Dermis blood vessel endothelial cell (primary cell): ENCODE measurements at places on chromosomes 6 and 20. TPM values are rescaled to one million over a fixed set of nuclear protein-coding genes. Genes with fewer than 3 reads are reported as not detected.
A peak's percentile ranks its signal among the peaks of the same experiment; 100 is the strongest.

- no peak for DNase-seq
Observed at GRCh38 chr6:69370763-69371162, 426.0 kb downstream of the LMBRD1 start.

Gene MYT1
- not detected in 2 replicates for total RNA-seq

GRCh38 chr6:14918200-14918907, 327.5 kb upstream of the JARID2 start:
- no peak for DNase-seq

DNA sequence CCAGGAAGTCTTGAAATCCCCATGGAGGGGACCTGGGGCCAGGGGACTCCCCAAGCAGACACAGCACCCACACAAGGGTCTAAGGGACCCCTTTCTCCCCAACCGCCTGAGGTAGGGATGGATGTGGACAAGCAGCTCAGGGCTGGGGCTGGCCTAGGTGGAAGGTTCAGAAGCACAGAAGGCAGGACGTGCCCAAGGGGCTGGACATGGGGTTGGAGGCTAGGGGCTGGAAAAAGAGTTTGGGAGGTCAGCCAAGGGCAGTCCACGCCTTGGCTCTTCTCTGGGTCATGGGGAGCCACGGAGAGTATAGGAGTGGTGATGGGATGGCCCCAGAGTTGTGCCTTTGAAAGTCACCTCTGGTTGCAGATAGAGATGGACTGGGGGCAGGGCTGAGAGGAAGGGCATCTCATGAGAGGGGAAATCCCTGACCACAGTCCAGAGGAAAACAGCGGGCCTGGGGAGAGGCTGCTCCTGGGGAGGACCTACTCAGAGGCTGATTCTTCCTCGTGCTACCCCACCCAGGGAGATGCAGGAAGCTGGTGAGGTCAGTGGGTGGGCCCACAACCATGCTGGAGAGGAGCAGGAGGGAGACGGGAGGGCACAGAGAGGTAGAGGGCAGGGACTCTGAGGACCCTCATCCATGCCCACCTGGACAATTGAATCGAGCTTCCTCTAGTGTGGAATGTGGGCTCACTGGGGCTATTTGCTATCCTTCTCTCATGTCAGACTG, 2.5 kb upstream of the HSPA12B start:
- DNase-seq: no peak

Gene PLG
- not detected in 2 replicates for total RNA-seq

- DNase-seq: no peak
Observed at GRCh38 chr6:75499640-75500039, 6.0 kb upstream of the FILIP1 start.

GRCh38 chr20:34947336-34947735, 8.3 kb downstream of the GSS start:
- DNase-seq: no peak

Gene SLC18B1
- 7.7 and 11.2 TPM in 2 replicates for total RNA-seq

Gene ETV7
- total RNA-seq: 0.09 and 0.17 TPM in 2 replicates

Gene SLC22A2
- total RNA-seq: not detected in 2 replicates

DNA sequence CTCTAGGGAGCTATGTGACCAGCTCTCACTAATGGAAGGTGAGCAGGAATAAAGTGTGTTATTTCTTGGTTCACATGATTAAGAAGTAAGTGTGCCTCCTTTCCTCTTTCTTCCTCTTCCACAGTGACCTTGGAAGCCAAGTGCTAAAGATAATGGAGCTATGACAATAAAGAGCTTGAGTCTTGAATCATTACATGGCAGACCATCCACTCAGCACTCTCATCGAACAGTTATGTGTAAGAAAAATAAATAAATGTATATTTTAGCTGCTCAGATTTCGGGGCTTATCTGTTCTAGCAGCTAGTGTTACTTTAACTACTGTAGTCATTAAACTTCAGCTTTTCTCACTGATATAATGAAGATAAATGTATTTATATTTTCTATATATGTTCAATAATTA, 72.9 kb downstream of the HDGFL1 start:
- no peak for DNase-seq

Gene TCF19
- 15.8 and 39.1 TPM in 2 replicates for total RNA-seq

GRCh38 chr6:146123616-146124015, 94.8 kb downstream of the GRM1 start:
- DNase-seq: no peak

- peak; percentile 46 for DNase-seq
Observed at GRCh38 chr6:116370760-116371119, at the start of gene DSE. Gene DSE (plus strand): TSS chr6:116370947. CDS start chr6:116399251, 28,304 bp downstream.

Gene OR12D3
- total RNA-seq: not detected in 2 replicates

Gene KCNK5
- 0.17 TPM in 1 of 2 replicates, not detected in the other for total RNA-seq

GRCh38 chr6:70686548-70687133, 19.0 kb downstream of the SMAP1 start:
- peak; percentile 66 for DNase-seq

Gene MUCL3
- not detected in 2 replicates for total RNA-seq

GRCh38 chr6:158060455-158061360, 79.0 kb downstream of the SYNJ2 start:
- peak; percentile 94 for DNase-seq

DNA sequence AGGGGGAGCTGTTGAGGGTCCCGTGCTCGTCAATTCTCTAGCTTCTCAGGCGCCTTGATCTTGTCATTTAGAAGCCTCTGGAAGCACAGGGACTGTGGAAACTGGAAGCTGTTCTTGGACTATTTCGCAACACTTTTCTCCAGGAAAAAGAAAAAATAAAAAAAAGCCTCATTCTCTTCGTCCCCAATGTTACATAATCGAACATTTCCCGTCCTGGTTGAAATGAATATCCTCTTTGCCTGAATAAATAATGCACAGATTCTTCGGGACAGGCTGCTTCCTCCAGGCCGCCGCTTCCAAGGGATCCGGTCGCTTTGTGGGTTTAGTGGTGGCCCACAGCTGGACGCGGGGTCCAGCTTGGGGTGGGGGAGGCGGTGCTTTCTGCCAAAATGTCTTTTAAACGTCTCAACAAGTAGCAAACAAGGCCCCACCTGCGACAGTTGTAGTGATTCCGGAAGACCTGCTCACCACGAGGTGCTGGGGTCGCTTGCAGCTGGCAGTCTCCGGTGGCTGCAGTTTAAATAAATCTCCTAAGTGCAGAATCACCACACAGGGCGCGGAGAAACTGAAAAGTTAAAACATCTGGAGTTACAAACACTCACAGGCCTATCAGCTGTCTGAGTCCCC, 125.9 kb upstream of the ESR1 start:
- peak; percentile 19 for DNase-seq

DNA sequence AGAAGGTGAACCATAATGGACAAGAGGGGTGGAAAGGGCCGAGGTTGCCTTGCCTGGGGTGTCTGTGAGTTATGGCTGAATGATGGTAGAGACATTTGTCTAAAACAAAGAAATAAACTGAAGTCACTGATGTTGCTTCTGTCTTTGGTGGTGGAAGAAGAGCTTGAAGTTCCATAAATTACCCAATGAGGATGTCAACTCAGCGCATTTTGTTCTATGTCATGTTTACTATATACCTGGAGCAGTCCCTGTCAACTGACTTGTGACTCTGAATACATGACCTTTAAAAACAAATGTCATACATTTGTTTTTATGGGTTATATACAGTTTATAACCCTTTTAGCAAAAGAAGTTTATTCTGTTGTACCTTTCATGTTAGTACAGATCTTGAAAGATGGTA, 2.0 kb downstream of the EFHC1 start:
- DNase-seq: no peak

DNA sequence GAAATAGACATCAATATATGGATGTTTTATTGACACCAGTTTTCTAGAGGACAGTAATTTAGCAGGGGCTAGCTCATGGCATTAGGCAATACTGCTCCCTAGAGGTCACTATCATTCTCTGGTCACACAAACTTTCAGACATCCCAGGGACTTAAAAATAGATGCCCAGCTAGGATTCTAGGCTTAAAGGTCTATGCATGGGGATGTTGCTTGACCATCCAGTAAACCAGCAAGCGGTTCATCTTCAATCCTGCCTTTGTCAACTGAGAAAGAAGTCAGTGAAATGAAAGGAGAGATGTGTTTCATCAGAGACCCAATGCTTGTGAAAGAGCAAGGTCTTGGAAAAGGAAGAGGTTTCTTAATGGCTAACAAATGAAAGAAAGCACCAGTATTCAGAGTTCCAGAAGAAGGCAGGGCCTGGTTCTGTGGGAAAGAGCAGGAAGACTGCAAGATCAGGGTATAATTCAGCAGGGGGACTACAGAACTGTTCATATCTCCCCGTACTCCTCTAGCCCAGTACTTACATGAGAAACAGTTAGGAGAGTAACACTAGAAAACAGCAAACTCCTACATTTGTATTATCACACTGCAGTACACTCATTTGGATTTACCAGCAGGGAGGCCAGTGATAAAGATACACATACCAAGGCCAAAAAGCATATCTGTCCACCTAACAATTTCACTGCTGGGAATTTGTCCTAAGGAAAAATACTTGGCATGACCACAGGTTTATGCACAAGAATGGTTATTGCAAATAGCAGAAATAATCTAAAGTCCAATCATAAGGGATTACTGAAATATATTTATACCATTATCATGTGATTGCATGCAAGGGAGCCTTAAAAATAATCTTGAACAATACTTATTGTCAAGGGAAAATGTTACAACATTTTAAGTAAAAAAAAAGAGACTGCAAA, 151.4 kb upstream of the LAMA2 start:
- DNase-seq: peak; percentile 80

- DNase-seq: peak; percentile 64
Observed at GRCh38 chr6:100382767-100383195, 81.9 kb downstream of the SIM1 start.
